ENCODE measurements at places on chromosomes 2 and 18.

- DNase-seq: no peak
Observed at GRCh38 chr2:232336241-232336736, 42.3 kb upstream of the ALPP start.

GRCh38 chr2:114700440-114700839 is 258.0 kb downstream of the DPP10 start:
- no peak for DNase-seq

DNA sequence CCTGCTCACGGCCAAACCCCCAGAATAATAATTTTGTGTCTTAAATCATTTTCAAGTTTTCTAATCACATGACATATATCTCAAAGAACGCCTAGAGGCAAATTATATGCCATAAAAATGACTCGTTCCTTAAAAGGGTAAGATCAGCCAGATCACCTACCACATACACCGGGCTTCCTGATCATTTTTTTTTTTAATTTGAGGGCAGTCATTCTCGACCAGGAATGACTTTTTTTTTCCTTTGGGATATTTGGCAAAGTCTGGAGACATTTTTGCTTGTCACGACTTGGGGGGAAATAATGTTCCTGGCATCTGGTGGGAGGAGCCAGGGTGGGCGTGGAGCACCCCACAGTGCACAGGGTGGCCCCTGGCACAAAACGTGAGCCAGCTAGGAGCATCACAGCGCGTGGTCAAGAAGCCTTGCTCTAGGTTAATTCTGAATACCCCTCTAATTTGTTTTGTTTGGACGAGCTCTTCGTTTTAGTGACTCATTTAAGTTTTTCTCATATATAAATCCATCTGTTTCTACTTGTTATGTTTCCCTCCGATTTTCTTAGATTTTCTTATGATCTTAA is 94.9 kb downstream of the TWIST2 start:
- no peak for DNase-seq

GRCh38 chr2:40102447-40102846 is 323.4 kb upstream of the THUMPD2 start:
- no peak for DNase-seq

GRCh38 chr2:158740127-158740526 is 55.0 kb upstream of the DAPL1 start:
- no peak for DNase-seq

- no peak for DNase-seq
Observed at GRCh38 chr2:148602885-148603561, 41.5 kb upstream of the EPC2 start.

DNA sequence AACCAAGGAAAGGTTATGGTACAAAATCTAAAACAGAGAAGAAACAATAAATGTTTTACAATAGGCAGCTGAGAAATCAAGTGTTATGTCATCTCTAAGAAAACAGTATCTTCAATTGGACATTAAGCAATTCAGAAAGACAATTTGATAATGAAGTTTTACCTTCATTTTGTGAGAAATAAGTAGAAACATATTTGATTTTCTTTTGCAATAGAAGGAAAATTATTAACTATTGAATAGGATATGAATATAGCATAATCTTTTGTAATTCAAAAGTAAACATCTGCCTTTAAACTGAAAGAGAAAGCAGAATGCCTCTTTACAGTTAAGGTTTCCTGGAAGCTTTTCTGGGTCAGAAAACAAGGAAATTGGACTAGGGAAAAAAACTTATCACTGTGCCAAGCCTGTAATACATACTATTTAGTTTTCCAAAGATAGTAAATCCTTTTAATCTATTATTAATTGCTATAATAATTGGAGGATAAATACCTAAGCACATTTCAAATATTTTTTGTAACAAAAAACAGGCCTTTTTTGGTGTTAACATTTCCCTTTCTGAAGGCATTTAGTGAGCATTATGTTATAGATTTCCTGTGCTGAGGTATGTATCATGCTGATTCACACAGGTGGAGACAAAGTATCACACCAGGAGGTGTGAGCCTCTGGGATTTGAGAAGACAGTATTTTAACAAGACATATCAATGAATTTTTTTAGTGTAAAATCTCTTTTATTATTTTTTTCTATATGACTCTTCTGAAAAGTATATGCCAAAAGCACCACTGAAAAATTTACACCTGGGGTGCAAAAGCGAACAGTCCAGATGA is 947.0 kb upstream of the CDH2 start:
- DNase-seq: no peak

- no peak for DNase-seq
Observed at GRCh38 chr2:239057533-239057932, 209.6 kb downstream of the TWIST2 start.

DNA sequence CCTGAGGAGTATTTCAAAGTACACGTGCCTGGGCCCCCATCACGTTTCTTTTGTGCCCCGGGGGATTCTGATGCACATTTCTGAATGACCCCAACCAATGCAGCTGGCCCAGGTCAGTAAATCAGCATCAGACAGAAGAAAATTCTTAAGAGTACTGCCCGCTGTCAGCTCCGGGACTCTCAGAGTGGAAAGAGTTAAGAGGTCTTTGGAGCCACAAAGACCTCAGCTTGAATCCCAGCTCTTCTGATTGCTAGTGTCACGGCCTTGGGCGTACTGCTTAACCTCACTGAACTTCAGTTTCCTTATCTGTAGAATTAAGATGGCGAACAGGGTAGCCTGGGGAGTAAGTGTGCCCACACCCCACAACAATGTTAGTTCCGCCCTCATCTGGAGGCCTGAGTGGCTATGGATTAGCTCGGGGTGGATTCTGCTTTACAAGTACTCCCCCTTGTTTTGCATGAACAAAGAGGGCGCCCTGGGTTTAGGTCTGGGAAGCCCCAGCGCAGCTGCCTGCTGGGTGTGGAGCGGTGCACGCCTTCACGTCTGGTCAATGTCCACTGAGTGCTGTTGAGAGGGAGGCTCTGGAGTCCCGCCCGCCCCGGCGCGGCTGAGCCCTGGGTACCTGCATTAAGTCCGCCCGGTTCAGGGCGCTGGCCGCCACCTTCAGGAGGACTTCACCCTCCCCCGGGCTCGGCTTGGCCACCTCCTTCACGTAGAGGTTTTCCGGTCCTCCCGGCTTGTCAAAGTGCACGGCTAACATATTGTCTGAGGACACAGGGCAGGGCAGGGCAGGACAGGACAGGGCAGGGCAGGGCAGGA is 858 bp downstream of the TP53I3 start:
- peak; percentile 99 for DNase-seq

GRCh38 chr2:203748331-203749126 is 42.1 kb downstream of the CD28 start:
- no peak for DNase-seq

GRCh38 chr2:132384491-132385151 is 32.0 kb upstream of the GPR39 start:
- DNase-seq: no peak

DNA sequence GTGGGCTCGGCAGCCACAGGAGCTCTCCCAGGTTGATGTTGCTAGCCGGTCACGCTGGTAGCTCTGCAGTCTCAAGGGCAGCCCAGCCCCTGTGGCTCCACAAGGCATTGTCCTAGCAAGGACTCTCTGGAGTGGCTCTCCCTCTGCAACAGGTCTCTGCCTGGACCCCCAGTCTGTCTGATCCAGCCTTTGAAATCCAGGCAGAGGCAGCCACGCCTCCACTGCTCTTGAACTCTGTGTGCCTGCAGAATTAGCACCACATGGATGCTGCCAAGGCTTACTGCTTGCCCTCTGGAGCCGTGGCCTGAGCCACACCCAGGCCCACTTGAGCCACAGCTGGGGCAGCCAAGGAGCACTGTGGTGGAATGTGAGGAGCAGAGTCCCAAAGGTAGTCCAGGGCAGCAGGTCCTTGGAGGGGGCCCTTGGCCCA is 43.0 kb upstream of the FAHD2A start:
- no peak for DNase-seq

DNA sequence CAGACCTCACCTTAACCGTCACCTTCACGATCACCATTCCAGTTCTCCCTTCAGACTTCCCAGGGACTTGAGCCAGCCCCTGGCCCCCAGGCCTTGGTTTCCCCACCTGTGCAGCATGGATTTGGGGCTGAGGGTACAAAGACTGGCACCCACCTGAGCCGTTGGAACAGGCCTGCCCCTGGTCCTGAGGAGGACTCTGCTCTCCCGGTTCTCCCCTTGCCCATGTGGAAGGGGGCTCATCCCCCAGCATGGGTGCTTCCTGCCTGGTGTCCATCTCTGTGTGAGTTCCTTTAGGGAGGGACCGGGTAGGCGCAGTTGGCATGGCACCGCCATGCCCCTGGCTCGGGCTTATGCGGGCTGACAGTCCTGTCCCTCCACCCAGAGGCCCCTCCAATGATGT is 10.9 kb upstream of the GPR35 start:
- DNase-seq: no peak

DNA sequence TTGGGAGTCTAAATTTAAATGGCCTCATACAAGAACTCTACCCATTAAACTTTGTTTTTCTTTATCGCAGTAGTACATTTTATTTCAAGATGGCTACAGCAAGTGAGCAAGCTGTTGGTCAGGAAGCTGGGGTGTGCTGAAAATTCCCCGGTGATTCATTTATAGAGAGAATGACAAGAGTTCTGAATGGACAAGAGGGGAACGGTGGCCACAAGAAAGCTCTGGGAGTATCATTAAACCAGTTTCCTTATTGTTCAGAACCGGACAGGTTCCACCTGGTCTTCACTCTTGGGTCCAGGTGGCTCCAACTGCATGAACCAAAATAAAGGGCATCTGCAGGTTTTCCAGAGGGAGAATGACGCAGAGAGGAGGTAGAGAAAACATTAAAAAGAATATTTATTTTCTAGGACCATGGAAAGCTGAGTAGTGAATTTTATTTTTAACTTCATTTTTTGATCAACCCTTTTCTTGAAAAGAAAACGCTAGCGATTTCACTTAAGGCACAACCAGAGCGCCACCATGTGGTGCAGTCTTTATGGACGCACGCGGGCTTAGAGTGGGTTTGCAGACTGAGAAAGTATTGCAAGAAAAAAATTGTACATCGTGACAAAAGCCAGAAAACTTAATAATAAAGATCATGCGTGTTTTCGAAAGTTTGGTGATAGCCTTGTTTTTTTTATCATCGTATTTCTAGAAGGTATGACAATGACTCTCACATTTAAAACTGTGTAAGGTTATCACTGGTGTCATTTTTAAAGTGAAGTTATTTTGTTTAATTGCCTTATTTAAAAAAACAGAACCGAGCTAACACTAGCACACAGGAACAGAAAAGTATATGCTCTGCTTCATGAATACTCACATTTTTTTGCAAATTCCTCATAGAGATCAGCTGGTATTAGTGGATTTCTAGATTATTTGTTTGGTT is 97.9 kb upstream of the NOL4 start:
- DNase-seq: peak; percentile 63

- no peak for DNase-seq
Observed at GRCh38 chr2:132797556-132797955, 127.6 kb upstream of the LYPD1 start.

All from large intestine (tissue), 12 donors.